ENCODE measurements at places on chromosomes 3 and 15.

DNA sequence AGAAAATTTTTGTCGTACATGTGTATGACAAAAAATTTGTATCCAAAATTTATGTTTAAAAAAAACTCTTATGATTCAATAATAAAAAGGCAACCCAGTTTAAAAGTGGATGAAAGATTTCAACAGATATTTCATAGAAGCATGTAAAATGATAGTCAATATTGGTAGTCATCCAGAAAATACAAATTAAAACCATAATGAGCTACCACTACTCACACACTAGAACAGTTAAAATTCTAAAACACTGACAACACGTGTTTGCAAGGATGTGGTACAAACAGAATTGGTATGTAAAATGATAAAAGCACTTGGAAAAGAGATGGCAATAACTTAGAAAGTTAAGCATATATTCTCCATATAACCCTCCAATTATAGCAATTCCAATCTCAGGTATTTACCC lies 303.0 kb upstream of the NR2F2 start:
- DNase-seq: no peak

DNA sequence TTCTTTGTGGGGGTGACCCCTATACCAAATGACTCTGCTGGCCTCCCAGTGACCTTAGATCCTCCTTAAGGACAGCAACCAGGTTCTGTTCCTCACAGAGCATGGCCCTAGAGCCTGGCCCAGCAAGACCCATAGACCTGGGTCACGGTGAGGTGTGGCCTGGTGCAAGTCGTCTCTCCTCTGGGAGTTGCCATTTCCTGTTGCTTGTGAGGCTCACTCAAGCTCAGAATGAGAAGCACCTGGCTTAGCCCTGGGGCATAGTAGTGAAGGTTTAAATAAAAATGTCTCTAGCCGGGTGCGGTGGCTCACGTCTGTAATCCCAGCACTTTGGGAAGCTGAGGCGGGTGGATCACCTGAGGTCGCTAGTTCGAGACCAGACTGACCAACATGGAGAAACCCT lies 131.3 kb downstream of the SMAD6 start:
- DNase-seq: no peak

GRCh38 chr15:78419367-78419766 lies 18.6 kb upstream of the IREB2 start:
- no peak for DNase-seq

- peak; percentile 20 for DNase-seq
Measured at GRCh38 chr3:104606812-104607211, 759.9 kb upstream of the ALCAM start.

- DNase-seq: no peak
Measured at GRCh38 chr3:153714016-153714415, 407.2 kb upstream of the ARHGEF26 start.

DNA sequence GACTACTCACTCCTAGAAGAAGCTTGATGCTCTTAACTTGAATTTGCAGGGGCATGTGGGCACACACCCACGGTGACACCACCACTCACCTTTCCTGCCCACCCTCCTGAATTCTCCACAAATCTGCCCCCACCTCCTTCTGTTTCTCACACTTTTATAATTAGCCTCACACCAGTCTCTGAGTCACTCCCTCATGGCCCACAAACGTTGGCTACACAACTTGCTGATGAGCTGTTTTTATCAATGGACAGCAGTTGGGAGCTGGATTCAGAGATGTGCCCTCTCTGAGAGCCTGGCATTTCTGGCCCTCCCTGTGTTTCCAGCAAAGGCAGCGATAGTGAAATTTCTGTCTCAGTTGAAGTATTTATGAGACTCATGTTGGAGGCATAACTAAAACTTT lies 1.3 kb downstream of the COLQ start:
- peak; percentile 32 for DNase-seq

GRCh38 chr3:124779751-124780191 lies 49.5 kb downstream of the UMPS start:
- DNase-seq: no peak

DNA sequence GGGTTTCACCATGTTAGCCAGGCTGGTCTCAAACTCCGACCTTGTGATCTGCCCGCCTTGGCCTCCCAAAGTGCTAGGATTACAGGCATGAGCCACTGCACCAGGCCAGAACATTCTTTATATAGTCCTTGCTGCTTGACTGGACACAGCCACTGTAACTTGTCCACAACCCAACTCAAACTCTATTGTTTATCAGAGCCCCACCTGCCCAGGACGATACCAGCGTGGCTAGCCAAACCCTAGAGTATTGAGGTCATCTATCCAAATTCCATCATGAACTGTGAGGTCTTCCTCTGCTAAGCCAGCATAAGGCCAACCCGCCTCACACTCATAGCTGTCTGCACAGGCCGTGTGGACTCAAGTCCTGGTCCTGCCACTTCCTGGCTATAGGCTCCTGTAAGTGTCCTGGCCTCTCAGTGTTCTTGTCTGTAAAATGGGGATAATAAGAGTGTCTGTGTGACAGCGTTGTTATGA lies 63.9 kb downstream of the DAPK2 start:
- DNase-seq: no peak

GRCh38 chr15:50365971-50366370 lies 11.0 kb upstream of the GABPB1 start:
- DNase-seq: no peak

- DNase-seq: peak; percentile 84
Measured at GRCh38 chr3:72338942-72339669, 509.1 kb downstream of the SHQ1 start.

DNA sequence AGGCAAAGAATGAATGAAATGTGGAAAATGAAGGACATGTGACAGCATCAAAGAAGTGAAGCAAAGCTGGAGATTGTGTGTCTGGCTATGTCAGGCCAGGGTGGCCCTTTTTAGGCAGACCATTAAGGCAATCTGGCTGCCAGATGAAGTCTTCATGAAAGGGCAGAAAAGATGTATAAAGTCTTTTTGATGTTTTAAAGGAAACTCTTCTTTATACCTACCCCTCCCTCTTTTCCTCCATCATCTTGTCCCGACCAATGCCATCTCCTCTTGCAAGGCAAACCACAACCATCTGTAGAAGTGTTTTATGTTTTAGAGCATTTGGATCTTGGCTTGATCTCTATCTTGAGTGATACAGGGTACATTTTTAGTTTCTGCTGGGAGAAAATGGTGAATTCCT lies 259.2 kb downstream of the LSAMP start:
- DNase-seq: no peak
